EH (cell line): ENCODE measurements at places on chromosomes 7 and 10.

DNA sequence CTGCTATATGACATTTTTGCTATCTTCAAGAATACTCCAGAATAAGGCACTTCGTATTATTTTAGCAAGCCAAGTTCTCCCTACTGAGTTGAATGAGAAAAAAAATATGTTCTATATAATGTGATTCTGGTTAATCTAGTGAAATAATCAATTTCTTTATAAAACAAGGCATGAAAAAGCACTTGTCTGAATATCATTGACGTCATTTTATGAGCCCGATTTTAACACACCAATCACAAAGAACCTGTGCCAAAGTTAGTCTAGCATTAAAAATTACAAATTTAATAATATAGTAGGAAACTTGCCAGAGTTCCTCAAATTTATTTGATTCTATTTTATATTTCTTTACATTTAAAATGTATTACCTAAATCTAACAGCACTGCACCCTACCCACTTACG, 125.3 kb downstream of the CD36 start:
- no peak for DNase-seq

GRCh38 chr10:16845248-16845647, 28.0 kb upstream of the RSU1 start:
- DNase-seq = peak; percentile 25

DNA sequence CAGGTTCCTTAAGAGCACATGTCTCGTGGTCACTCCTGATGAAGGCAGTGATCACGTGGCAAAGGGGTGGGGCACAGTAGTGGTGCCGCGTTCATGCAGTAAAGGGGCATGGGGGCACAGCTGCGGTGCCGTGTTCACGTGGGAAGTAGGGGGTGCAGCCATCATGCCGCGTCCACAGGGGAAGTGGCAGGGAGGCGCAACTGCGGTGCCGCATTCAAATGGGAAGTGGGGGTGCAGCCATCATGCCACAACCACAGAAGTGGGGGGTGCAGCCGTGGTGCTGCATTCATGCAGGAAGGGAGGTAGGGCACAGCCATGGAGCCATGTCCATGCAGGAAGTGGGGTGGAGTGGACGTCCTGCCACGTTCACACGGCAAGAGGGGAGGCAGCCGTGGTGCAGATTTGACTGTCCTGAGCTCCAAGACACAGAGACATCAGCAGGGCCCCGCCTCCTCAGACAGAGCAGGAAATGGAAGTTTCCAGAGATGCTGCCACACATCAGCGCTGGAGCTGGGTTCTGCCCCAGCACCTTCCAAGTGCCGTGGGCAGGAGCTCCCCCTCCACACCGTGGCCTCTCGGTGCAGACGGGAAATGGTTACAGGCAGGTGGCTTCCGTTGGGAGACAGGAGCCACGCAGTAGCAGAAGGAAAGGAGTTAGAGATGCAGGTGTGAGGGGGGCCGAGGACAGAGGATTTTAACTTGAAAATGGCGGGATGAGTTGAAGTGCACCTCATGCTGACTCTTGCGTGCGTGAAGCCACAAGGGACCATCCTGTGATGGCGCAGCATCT, 95.0 kb upstream of the DDC start:
- DNase-seq = no peak

DNA sequence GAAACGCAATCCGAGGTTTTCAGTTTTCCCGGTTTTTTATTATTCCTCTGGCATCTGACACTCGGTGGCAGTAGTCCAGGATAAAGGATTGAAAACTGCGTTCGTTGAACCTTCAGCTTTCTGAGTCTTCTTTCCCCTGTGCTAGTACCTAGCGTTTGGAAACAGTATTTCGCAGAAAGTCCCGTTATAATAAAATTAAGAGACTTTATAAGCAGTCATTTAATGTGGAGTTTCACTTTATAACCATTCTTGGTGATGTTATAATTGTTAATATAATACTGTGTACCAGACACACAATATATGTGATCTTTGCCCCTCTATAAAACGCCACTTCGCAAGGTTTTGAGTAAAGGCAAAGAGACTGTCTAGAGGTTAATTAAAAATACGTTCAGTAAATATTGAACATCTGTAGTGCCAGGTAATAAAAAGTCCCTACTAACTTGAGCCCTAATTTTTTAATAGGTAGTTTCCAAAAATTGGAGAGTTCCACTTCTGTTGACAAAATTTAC, 874 bp downstream of the CISD1 start:
- no peak for DNase-seq

GRCh38 chr7:139651308-139651707, 126.5 kb downstream of the HIPK2 start:
- no peak for DNase-seq

DNA sequence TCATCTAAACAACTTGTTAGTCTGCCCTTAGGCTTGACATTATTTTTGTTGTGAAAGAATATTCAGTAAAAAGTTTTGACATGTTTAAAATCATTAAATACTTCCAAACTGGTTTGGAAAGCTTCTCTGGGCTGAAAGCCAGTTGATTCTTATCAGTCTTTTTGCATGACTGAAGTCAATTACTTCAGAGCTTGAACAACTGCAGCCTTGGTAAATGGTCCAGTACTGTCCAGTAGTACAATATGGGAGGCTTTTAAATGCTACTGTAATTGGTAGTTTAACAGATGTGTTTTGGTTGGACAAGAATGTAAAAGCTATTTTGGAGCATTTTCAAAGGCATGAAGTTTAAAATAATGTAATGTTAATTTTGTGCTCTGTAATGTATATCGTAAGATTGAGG, 103.4 kb downstream of the SDK1 start:
- DNase-seq = peak; percentile 1
